ENCODE measurements at places on chromosomes 1 and 21.
A peak's percentile ranks its signal among the peaks of the same experiment; 100 is the strongest.

DNA sequence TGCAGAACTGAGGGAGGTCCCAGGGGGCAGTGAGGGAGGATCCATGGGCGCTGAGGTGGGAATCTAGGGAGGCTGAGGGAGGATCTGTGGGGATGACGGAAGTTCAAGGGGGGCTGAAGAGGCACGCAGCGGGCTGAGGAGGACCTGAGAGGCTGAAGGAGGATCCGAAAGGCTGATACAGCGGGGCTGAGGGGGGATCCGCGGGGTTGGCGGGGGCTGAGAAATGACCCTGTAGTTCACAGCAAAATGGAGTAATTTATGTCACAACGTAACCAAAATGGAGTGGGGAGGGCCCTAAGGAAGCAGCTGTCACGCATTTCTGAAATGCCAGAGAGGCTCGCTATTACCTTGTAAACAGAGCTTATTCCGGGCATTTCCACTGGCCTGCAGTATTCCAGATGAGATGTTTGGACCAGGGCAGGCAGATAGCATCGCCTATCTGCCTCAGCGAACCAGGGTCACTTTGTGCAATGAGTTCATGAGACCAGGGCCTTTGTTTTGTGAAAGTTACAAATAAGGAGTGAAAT, 926 bp upstream of the MRPL55 start:
- DNase-seq: peak; percentile 48

DNA sequence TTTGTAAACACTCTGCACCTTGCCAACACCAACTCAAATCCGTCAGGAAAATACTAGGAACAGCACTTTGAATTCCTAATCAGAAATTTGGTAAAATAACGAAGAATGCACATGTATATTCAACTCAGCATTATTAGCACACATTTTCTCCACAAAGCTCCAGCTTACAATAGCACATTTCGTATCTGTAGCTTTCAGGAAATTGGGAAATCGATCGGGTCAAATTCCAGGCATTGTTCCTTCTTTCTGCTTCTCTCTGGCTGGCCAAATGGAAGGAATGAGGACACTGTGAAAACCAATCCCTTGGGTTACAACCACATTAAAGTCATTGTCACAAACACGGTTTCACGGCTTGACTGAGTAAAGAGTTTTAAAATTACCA, 58.6 kb downstream of the NPHP4 start:
- DNase-seq: no peak

DNA sequence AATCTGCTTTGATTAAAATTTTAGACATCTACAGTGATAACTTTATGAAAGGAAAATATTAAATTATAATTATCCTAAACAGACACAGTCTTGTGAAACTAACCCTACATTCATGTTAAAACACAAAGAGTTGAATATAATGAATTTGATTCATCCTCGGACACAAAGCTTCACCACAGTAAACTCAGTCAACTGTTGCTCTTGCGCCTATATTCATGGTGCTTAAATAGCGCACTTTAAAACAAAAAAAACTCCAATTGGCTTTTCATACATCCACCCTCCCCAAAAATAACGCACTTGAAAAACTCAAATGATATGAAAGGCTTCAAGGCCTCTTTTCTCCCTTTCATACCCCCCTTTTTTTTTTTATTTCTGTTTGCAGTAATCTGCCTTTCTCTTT, 260.3 kb downstream of the FAF1 start:
- DNase-seq: no peak

DNA sequence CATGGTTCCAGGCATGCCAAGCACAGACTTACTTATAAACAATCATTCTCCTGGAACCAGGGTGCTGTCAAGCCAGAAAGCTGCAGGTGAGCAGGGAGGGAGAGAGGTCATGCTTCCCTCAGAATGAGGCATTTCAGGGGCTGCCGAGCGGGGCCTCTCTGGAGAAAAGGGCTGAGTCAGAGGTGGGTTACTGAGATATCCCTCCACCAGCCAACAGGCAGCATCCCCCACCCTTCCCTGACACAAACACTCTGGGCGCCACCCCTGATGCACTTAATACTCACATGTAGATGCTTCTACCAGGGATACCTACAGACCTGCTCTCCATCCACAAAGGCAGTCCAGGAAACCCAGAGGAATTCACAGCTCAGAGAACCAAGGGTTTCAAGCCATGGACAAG, 13.1 kb downstream of the STK40 start:
- DNase-seq: peak; percentile 30

DNA sequence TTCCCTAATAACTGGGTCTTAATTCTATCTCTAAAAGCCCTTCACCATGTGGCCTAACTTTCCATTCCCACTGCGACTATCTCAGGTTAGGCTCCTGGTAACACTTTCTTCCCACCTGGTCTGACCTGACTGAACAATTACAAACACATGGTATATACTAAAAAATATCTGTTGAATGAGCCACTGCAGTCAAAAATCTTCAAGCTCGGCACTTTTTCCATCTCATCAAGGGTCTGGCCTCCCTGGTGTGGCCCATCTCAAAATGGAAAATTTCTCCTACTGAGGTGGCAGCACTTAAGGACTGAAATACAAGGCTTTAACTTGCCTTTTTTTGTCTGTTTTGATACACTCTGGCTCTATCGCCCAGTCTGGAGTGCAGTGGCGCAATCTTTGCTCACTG, 48.3 kb downstream of the BCAR3 start:
- DNase-seq: no peak

- DNase-seq: no peak
Measured at GRCh38 chr1:182996816-182997215, 26.4 kb upstream of the LAMC1 start.

DNA sequence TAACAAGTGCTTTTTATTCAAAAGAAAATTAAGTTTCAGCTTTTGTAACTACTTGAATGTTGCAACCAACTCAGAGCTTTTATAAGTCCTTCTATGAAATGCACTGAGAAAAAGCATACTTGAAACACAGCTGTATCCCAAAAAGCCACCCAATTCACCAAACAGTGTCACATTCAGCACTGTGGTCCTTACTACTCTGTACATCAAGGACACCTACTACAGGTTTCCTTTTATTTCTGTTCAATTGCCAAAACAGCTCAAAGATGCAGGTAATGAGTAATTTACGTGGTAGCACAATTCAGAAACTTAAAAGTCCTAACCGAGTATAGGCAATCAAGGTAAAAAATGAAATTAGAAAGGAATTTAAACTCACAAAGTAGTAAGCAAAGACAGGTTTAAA, 2.5 kb downstream of the EIF4G3 start:
- DNase-seq: no peak

GRCh38 chr1:211518330-211519289, 26.6 kb upstream of the RD3 start:
- DNase-seq: no peak

DNA sequence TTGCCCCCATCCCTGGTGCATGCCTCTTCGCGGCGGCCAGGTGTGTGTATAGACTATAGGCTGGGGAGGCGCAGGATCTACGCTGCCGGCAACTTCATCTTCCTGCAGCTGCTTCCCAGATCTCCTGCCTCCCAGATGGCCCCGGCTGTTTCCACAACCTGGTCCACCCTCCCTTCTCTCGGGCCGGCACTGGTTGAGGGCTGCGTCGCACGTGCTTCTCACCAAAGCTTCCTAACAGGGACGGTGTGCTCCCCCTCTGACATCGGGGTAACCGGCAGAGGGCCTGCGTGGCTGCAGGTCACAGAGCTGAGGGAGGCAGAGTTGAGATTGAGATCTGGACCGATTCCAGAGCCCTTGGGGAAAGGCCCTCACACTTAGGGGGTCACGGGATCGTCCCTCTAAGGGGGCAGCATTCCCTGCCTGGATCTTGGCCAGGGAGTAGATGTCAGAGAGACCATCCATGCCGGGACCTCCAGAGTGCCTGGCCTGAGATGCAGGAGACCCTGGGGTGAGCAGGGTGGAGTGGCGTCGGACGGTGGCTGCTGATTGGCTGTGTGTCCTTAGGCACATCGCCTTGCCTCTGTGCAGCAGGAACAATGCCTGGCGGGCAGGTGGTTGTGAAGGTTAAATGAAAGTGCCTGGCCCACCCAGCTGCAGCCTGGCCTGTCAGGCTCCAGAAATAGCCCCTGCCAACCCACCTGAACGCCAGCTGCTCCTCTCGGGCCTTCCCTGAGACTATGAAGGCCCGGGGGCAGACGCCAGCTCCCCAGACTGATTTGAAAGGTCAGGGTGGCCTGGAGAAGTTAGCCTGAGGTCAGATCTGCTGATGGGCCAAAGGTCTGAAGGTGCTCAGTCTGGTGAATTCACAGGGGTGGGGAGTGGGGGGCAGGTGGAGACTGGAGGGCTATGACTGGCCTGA, 6.1 kb upstream of the MASP2 start:
- DNase-seq: no peak

- DNase-seq: peak; percentile 87
Measured at GRCh38 chr1:30106125-30106524, 617.3 kb downstream of the MATN1 start.

DNA sequence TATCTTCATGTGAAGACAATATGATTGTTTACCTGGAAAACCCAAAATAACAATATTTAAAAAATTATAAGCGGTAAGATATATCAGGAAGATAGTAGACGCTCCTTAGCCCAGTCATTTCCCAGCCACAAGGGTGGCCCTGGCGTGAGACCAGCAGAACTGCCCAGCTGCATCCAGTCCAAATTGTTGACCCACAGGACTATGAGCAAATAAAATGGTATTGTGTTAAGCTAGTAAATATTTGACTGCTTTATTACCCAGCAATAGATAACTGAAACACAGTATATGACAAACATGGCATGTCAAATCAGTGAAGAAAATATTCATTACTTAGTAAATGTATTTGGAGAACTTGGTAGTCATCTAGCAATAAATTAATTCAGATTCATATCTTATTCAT, 294.3 kb upstream of the SPAG17 start:
- no peak for DNase-seq

- DNase-seq: no peak
Measured at GRCh38 chr1:2965676-2966075, 55.6 kb upstream of the ACTRT2 start.

DNA sequence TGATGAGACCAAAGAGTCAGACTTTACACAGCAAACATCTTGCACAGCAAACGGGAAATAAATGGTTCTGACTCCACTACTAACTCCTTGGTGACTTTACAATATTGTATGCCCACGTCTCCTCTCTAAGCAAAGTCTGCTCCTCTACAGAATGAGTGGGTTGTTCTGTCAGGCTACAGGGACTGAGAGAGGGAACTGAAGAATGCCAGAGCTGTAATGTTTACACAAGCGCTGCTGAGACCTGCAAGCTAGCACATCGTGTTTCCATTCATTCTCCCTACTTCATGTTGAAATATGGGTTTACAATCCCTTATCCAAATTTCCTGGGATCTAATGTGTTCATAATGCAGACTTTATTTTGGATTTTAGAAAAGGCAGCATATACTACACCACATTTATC, 15.9 kb downstream of the DAB1 start:
- DNase-seq: no peak

DNA sequence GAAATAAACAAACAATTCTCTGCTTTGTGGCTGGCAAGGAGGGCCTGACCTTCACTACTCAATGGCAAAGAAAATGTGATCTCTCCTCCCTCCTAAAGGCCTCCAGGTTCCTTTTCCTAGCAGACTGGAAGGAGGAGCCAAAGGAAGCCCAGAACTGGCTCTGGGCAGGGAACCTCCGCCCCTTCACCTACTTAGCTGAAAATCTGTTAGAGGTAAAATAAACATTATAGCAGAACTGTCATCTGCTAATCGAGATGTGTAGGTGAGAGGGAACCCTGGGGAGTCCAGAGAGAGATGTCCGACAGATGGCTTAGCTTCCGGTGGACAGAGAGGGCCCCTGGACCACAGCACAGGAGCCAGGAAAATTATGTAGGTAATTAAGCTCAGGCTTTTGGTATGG, 75.2 kb upstream of the KCNA3 start:
- DNase-seq: no peak

- DNase-seq: no peak
Measured at GRCh38 chr1:11740258-11741192, 4.6 kb downstream of the AGTRAP start.

- no peak for DNase-seq
Measured at GRCh38 chr1:157091668-157092273, 7.8 kb downstream of the ETV3L start.

DNA sequence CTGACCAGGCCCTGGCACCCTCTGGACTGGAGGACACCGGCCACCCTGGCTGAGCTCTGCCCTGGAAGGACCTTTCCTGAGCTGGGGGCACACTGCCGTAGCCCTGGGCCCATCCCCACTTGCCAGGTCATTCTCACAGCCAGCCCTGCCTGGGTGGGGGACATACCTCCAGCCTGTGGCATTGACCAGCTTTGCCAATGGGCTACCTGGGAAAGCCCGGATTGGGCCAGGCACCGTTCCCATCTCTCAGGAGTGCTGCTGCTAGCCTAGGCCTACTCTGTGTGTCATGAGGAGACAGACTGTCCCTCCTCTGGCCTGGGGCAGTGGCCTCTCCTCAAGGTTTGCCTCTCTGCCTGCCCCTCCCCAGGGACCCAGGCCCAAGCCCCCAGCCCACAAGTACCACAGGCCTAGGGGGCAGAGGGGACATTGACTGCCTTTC, 40.0 kb downstream of the COQ8A start:
- DNase-seq: no peak

- DNase-seq: no peak
Measured at GRCh38 chr1:216640100-216640499, 83.1 kb downstream of the ESRRG start.

DNA sequence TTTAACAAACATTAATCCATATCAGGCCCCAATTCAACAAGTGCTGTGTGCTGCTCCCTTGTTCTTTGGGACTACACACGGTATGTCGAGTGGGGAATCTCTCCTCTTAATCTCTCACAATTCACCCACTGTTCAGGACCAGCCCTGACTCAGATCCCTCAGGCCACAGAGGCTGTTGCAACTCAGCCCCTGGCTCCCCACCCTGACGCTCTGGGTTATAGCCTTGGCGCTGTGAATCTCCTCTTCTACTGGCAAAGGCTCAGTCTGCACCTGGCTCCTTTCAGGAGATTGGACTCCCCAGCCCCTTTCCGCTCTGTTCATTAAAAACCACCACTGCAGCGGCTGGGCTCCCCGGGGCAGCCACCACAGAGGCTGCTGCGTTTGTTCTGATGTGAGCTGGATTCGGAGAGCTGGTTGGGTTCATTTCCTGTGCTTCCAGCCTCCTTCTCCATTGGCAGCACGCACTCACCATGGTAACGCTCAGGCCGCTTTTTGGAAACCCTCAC, 13.0 kb downstream of the CAPN8 start:
- DNase-seq: peak; percentile 13

DNA sequence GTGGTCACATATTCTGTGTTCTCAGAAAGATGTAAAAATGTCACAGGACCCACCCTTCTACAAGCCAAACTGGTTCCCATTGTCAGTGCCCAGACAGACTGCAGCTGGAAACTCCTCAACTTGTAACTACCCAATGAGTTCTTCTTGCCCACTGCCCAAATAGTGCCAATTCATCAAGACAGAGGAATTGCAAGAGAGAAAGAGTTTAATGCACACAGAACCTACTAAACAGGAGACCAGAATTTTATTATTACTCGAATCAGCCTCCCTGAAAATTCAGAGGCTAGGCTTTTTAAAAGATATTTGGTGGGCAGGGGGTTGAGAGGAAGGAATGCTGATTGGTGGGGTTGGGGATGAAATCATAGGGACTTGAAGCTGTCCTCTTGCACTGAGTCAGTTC, 184.1 kb downstream of the URB2 start:
- DNase-seq: no peak
